ENCODE measurements at places on chromosomes 12 and 14. TPM values are rescaled to one million over a fixed set of nuclear protein-coding genes. Genes with fewer than 3 reads are reported as not detected.
A peak's percentile ranks its signal among the peaks of the same experiment; 100 is the strongest.

Gene HOXC13
- total RNA-seq: not detected

GRCh38 chr12:56020423-56021184 is at the start of gene IKZF4:
Gene IKZF4, plus strand, starts transcription at chr12:56021043. Its CDS starts 451 bp downstream, at chr12:56021494.
- no peak for DNase-seq

DNA sequence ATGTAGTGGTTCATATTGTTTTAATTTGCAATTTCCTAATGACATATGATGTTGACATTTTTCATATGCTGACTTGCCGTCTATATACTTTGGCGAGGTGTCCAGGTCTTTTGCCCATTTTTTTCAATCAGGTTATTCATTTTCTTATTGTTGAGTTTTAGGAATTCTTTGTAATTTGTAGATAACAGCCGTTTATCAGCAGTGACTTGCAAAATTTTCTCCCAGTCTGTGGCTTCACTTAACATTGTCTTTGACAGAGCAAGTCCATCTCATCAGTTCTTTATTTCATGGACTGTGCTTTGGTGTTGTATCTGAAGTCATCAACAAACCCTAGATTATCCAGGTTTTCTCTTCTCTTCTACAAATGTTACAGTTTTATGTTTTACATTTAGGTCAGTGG is 12.6 kb upstream of the KLHDC2 start:
- no peak for DNase-seq

Gene SLC6A15
- not detected for total RNA-seq

Gene RD3L
- not detected for total RNA-seq

Gene CLEC4C
- not detected for total RNA-seq

DNA sequence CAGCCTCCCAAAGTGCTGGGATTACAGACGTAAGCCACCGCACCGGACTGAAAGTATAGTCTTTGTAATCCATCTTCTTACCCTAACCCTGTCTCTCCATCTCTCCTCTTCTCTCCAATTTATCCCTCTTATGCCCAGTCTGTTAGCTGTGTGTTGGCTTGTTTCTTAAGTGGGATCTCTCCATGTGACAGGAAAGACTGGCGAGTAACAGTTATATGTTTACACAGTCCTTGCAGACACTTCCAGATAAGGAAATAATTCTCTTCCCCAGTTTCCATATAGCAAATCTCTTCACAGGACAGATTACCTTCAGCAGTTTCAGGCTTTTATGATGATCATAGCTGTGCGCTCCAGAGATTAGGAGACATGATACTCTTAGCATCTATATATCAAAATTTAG is 16.0 kb upstream of the DIP2B start:
- no peak for DNase-seq

Gene SMOC1
- total RNA-seq: 0.30 TPM

GRCh38 chr12:51905471-51906429 is 1.6 kb upstream of the ACVRL1 start:
- no peak for DNase-seq

DNA sequence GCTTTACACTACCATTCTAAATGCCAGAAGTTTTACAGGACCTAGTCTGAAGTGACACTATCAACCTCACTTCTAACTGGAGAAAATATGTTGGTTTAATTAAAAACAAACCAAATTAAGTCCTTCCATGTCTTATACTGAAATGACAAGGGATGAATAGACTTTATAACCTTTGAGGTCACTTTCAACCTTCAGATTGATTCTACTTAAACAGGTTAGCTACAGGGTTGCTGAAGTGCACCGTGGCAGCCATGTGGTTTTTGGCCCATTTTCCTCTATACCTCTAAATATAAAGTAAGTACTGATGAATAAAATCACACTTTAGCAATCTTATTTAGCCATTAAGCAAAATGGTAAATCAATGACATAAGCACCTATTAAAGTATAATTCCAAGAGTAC is 3.9 kb downstream of the SLC38A2 start:
- no peak for DNase-seq

DNA sequence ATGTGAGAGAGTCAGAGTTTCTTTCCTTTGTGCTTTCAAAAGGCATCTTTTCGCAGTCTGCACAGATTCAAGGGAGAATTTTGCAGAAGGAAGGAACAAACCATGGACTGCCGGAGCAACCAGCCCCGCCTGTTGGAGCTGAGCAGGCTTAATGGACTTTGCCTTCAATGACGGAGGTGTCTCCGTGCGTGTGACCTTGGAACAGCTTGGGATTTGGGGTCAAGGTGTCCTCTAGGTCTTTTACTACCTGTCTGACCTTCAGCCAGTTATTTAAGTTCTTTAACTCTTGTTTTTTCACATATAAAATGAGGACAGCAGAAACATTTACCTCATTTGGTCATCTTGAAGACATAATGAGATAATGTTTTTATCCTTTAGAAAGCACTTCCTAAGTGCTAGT is 4.1 kb downstream of the FGF23 start:
- DNase-seq: no peak

Gene PRKD1
- total RNA-seq: not detected

Gene RERG
- not detected for total RNA-seq

GRCh38 chr12:59699421-59700152 is 103.8 kb downstream of the SLC16A7 start:
- no peak for DNase-seq

Gene MMP19
- not detected for total RNA-seq

- no peak for DNase-seq
These were observed 227.3 kb upstream of the DAAM1 start for GRCh38 chr14:58961045-58961731.

GRCh38 chr12:53195516-53196420 is 11.3 kb downstream of the ITGB7 start:
- DNase-seq: no peak

- DNase-seq: no peak
These were observed 76.4 kb upstream of the CCDC60 start for GRCh38 chr12:119258149-119258548.

Gene GPR84
- not detected for total RNA-seq

GRCh38 chr12:53067074-53067992 is 11.9 kb downstream of the SPRYD3 start:
- DNase-seq: no peak

DNA sequence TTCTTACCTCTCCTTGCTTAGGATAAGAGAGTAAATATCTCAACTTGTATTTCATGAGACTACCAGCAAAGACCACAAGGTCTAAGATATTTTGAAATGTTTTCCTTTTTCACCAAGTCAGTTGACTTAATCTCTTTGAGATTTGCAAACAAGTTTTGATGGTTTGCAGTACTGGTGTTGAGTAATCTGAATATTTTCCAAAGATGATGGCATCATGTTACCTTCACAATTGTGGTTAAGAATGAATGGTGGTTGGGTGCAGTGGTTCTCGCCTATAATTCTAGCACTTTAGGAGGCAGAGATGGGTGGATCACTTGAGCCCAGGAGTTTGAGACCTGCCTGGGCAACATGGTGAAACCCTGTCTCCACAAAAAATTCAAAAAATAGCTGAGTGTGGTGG is 225.7 kb downstream of the TMTC2 start:
- DNase-seq: no peak

- no peak for DNase-seq
These were observed 2.8 kb upstream of the CCDC196 start for GRCh38 chr14:66483322-66483721.

- DNase-seq: no peak
These were observed 398.4 kb downstream of the DAD1 start for GRCh38 chr14:22190411-22191191.

DNA sequence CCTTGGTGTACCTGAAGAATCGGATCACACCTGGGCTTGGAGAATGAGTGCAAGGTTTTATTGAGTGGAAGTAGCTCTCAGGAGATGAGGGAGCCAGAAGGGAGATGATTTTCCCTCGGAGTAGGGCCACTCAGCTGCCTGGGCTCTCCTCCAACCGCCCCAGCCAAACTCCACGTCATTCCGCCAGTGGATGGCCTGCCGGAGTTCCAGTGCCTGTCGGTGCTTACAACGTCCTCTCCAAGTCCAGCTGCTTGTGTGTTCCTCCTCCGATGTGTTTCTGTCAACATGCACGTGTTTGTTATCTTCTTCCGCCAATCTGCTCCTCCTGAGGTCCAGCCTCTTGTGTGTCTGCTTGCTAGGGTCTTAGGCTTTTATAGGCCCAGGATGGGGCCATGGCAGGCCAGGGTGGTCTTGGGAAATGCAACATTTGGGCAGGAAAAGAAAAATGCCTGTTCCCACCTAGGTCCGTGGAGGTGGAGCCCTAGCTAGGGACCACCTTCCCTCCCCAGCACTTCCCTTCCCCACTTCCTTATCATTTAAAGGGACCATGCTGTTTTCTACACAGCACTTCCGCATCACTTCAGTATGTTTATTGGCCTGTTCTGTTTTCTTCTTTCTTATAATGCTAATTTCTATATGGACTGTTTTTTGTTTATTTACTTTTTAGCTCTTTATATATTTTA is 343.2 kb downstream of the PDZRN4 start:
- DNase-seq: no peak

Gene FITM1
- 1.3 TPM for total RNA-seq

DNA sequence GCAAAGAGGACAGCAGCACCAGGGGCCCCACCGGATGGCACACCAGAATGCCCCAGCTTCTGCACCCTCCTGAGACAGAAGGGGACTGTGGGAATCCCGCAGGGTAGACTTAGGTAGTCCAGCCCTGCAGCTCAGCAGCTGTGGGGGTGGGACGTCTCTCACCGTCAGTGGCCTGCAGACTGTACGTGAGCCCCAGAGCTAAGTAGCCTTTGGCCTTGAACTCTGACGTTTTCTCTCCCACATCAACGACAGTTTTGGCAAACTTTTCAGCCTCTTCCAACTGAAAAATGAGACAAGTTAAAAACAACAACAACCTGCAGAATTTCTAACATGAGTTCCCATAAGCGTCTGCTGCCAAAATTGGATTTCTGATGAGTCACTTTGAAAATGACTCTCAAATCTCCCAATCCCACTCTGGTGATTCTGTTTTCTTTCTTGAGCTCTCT is 161.4 kb downstream of the TTC7B start:
- DNase-seq: no peak

Gene ACSM4
- not detected for total RNA-seq

DNA sequence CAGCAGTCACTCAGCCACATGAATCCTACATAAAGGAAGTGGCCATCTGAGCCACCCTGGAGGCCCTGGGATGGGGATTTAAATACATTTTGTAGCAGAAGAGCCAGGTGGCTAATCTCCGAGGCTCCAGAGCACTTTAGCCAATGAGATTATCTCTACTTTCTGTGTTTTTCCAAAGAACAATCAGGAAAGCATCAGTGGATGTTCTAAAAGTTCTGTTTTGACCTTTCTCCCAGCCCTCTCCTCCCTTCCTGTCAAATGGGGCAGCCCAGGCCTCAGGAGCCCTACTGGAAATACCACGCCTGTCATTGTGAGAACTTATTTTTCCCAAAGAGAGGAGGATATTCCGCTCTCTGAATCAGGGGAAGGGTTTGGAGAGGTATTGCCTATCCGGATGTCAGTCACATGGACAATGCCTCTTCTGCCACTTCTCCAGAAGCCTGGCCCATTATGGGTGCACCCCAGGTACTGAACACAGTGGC is 336.8 kb upstream of the FKBP4 start:
- no peak for DNase-seq

Gene C14orf132
- total RNA-seq: 0.61 TPM

Gene TSPAN11
- not detected for total RNA-seq

Gene CPNE8
- 2.2 TPM for total RNA-seq

DNA sequence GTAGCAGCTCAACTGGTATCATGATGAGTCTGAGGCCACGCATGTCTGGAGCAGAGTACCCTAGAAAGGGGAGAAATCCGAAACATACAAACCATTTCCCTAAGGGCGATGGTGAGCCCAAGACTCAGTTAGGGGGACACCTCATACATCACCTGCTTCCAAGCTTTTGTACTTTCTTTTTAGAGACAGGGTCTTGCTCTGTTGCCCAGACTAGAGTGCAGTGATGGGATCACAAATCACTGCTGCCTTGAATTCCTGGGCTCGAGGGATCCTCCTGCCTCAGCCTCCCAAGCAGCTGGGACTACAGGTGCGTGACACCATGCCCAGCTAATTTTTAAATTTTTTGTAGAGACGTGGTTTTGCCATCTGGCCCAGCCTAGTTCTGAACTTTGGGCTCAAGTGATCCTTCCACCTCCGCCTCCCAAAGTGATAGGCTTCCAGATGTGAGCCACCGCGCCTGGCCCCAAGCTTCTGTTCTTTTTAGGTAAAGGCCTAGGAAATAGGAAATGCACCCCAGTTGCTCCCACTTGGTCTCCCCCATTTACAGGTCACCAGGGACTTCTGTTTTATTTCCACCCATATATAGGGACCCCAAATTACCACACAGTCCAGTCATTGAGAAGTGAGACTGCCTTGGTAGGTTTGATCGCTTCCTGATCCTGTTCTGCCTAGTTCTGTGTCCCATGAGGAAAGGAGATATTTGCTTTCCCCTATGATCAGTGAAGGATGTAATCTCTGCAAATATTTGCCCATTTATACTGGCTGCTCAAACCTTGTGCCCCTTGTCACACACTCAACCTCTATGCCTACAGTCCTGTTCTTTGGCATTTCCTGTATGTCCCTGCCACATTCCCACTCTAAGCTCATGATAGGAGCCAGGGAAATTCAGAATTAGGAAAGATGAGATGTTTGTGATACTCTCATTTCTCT is at the start of gene APOF:
Gene APOF, minus strand, starts transcription at position 728 of the 930 bp plus-strand sequence. Its CDS starts 112 bp downstream, at position 616.
- no peak for DNase-seq

GRCh38 chr14:31286456-31287293 is 79.1 kb upstream of the HECTD1 start:
- peak; percentile 4 for DNase-seq

Gene TGFB3
- 4.1 TPM for total RNA-seq

DNA sequence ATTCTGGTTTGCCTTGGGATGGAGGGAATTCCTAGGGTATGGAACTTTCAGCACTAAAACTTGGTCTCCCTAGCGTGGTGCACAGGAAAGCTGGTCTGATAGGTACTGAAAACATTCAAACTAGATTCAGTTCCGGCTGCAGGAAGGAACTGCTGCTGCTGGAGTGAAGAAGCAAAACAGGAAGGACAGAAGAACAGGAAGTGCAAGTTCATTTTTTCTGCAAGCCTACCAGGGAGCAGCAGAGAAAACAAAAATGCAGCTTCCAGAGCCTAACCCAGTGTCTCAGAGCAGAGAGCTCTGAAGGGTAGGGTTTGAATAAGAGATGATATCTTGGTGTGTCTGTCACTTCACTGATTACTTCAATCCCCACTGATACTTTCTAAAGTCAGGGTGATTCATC is 165.2 kb downstream of the VRK1 start:
- no peak for DNase-seq

GRCh38 chr12:119154435-119154818 is 24.3 kb upstream of the HSPB8 start:
- DNase-seq: no peak

GRCh38 chr14:68945585-68946488 is 33.3 kb downstream of the ACTN1 start:
- no peak for DNase-seq

Gene GPD1
- 1.2 TPM for total RNA-seq
